ENCODE measurements at places on chromosomes 13 and 19.

GRCh38 chr13:93767180-93767916 lies 540.7 kb downstream of the GPC6 start:
- DNase-seq, result no peak

DNA sequence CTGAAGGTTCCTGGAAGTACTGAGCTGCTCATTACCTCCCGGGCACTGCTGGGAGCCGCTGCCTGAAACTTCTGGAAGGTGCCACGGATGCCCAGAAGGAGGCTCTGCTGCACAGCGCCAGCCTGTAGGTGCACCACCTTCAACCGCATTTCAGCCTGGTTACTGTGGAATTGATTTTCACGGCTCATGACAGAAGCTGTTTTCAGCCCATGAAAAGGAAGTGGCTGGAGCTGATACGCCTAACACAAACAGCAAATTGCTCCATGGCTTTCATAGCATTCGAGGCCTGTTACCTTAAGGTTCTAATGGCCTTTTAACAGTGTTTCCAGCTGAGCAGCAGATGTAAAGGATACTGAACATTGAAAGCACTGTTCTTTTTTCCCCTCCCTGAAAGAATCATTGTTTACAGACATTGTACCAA lies 22.0 kb downstream of the GPC6 start:
- DNase-seq, result no peak

GRCh38 chr13:43786766-43787517 lies at the start of gene ENOX1:
Gene ENOX1 (minus strand): TSS chr13:43786972.
- peak; percentile 77 for DNase-seq

DNA sequence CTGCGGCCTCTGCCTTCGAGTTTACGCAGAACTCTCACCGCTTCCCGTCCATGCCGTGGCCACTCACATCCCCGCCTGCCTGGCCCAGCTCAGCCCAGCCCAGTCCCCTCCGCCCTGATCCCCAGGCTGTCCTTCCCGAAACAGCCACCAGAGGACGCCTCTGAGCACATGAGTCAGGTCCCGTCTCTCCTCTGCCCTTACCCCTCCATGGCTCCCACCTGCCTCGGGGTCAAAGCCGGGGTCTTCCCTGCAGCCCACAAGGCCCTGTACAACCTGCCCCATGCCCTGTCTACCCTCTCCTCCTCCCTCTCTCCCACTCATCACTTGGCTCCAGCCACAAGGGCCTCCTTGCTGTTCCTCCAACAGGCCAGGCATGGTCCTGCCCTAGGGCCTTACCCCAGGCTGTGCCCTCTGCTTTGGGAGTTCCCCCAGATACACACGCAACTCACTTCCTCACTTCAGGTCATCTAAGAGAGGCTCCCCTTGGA lies 8.1 kb upstream of the SEMA6B start:
- peak; percentile 69 for DNase-seq

- DNase-seq, result no peak
These were observed 1560.7 kb downstream of the UQCRFS1 start for GRCh38 chr19:27652281-27652680.
